ENCODE measurements at places on chromosomes 3 and 15.
A peak's percentile ranks its signal among the peaks of the same experiment; 100 is the strongest.

- no peak for DNase-seq
Measured at GRCh38 chr15:81954158-81954783, 91.5 kb downstream of the MEX3B start.

- no peak for DNase-seq
Measured at GRCh38 chr3:81932681-81933080, 171.2 kb upstream of the GBE1 start.

GRCh38 chr15:69941706-69942495 is 155.8 kb downstream of the TLE3 start:
- no peak for DNase-seq

DNA sequence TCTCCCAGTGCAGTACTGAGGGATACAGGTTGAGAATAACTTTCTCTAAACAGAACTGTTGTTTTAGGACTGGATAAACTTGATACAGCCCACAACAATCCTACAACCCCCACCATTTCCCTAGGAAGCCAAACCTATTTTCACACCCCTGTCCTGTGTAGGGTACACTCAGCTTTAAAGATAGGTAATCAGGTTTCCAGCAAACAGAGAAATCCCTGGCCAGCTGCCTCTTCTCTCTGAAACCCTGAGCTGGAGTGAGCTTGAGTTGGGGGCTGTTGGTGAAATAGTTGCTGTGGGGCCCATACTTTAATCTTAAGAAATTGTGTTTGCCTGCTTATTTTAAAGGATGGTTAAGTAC is 22.1 kb downstream of the ARHGAP31 start:
- no peak for DNase-seq

GRCh38 chr3:9135526-9135925 is 113.9 kb downstream of the SRGAP3 start:
- no peak for DNase-seq

GRCh38 chr15:32053719-32054118 is 23.4 kb downstream of the CHRNA7 start:
- no peak for DNase-seq

GRCh38 chr3:37140899-37141541 is 33.4 kb downstream of the LRRFIP2 start:
- no peak for DNase-seq

- no peak for DNase-seq
Measured at GRCh38 chr3:184022323-184022722, 4.6 kb upstream of the ABCC5 start.

DNA sequence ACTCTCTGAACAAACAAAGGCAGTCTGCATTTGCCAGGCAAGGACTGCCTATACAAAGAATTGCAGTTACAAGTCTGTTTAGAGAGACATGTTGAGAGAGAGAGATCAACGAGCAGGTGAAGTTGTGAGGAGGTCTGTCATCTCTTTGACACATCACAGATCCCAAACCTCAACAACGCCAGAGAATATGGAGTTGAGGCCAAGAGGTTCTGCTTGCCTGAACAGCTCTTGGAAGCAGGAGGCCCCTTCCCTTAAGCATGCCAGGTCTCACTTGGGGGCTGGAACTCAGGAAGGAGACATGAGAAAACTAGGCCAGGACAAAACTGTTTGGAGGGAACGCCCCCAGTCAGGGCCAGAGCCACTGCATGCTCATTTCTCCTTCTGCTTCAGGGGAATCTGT is 22.3 kb upstream of the MUSTN1 start:
- no peak for DNase-seq

GRCh38 chr3:38579551-38580449 is 69.7 kb downstream of the SCN5A start:
- no peak for DNase-seq

DNA sequence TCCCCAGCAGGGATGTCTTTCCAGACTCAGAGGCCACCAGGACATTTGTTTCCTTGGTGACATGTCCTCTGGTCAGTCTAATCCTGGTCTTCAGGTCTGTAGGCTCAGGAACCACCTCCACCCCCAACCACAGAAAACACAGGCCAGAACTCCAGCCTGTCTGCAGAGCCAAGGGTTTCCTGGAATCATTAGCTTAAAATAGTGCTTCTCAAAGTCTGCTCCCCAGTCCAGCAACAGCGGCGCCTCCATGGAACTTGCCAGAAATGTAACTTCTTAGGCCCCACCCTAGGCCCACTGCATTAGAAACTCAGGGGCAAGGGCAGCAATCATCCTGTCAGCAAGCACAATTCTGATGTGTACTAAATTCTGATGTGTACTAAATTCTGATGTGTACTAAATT is 20.0 kb downstream of the SLC28A1 start:
- no peak for DNase-seq

DNA sequence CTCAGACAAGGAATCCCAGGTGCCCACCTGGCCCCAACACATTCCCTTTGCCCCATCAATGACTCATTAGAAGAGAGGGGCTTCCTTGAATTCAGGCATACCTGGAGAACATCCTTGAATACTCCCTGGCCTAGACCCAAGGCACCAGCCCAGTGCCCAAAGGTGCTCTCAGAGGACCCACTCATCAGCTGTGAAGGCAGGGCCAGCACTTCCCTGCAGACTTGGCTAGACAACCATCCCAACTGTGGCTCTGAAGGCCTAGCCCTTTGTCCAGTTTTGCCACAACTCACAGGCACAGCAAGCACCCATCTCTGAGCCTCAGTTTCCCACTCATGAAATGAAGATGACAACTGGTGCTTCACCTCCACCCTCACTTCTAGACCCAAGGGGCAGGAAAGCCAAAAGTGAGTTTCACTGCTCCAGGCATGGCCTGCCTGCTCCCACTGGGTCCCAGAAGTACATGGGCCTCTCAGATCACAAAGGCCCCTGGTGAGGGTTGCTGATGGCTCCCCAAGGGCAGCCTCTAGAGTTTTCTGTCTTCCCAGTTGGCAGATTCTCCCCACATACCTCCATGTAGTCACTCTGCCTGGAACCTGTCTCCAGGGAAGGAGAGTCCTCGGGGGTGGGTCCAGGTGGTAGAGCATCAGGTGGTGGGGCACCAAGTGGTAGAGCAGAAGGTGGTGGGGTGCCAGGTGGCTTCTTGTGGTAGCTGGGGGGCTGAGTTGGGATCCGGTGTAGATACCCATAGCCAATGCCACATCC is 7.5 kb downstream of the GORASP1 start:
- no peak for DNase-seq

DNA sequence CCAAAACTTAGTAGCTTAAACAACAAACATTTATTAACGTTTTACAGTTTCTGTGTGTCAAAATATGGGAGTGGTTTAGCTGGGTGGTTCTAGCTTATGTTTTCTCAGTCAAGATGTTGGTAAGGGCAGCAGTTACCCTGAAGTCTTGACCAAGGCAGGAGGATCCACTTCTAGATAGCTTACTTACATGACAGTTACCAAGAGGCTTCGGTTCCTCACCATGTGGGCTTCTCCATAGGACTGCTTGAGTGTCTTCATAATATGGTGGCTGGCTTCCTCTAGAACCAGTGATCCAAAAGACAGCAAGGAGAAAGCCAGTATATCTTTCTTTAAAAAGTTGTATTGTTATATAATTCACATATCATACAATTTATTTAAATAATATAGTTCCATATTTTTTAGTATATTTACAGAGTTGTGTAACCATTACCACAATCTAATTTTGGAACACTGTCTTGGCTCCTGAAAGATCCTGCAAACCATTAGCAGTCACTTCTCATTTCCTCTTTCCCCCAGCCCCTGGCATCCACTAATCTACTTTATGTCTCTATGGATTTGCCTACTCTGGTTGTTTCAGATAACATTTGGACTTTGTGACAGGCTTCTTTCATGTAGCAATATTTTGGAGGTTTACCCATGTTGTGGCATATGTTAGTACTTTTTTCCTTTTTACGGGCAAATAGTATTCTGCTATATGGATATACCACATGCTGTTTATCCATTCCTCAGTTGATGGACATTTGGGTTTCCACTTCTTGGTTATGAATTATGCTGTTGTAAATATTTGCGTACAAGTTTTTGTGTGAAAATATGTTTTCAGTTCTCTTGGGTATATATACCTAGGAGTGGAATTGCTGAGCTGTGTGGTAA is 33.3 kb downstream of the MAPK6 start:
- no peak for DNase-seq

- DNase-seq, result no peak
Measured at GRCh38 chr3:37642670-37643598, 218.7 kb upstream of the CTDSPL start.

GRCh38 chr15:50563756-50564155 is 17.3 kb upstream of the USP50 start:
- no peak for DNase-seq

- DNase-seq, result no peak
Measured at GRCh38 chr3:150222691-150223489, 185.2 kb upstream of the TSC22D2 start.

GRCh38 chr3:100040451-100041225 is 73.7 kb downstream of the FILIP1L start:
- DNase-seq, result peak; percentile 22

DNA sequence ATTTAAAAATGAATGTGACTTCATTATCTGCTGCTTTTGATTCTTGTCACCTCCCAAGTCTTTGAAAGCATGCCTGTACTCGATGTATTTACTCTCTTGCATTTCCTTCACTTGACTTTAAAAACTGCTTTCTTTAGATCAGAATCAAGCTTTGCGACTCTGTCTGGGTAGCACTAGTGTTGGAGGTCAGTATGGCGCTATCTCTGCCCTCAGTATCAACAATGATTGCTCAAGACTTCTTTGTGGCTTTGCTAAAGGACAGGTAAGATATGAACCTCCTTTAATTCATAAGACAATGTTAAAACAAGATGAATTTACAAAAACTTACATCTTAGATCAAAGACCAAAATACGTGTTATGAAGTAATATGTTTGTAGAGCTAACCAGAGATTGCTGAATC is 37.0 kb downstream of the VPS8 start:
- no peak for DNase-seq

DNA sequence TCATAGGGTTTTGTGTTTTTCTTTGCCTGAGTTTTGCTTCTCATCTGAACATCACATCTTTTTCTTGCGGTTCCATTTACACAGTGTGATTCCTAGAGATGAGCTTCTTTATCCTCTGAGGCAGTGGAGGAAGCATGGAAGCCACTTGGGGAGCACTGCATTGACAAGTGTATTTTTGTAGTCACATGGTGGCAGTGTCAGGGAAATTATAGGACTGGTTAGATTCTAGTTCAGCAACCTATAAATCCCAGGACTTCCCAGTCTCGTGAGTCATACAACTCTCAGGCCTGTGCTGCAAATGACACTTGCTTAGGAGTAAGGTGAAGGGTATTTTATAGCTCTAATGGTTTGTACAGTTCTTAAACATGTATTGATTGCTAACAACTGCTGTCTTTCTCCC is 58.4 kb downstream of the RBM6 start:
- DNase-seq, result no peak

DNA sequence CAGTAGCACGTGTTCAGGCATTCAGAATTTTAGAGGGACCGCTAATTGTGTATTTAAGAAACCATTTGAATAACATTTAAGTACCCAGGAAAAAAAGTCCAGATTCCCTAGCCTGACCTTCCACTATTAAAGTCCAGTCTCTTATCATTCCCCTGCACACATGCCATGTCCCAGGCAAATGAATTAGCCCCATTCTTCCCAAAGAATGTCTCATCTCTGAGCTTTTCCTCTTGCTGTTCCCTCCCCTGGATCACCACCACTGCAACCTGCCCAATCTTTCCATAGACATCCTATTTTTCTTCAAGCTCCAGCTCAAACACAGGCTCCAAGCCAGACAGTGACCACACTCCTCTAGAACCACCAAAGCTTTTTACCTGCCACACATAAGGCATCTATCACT is 25.9 kb downstream of the PLD1 start:
- no peak for DNase-seq

GRCh38 chr3:149258298-149258697 is 36.7 kb upstream of the CP start:
- no peak for DNase-seq

GRCh38 chr15:69749274-69749673 is 296.7 kb downstream of the RPLP1 start:
- DNase-seq, result no peak

DNA sequence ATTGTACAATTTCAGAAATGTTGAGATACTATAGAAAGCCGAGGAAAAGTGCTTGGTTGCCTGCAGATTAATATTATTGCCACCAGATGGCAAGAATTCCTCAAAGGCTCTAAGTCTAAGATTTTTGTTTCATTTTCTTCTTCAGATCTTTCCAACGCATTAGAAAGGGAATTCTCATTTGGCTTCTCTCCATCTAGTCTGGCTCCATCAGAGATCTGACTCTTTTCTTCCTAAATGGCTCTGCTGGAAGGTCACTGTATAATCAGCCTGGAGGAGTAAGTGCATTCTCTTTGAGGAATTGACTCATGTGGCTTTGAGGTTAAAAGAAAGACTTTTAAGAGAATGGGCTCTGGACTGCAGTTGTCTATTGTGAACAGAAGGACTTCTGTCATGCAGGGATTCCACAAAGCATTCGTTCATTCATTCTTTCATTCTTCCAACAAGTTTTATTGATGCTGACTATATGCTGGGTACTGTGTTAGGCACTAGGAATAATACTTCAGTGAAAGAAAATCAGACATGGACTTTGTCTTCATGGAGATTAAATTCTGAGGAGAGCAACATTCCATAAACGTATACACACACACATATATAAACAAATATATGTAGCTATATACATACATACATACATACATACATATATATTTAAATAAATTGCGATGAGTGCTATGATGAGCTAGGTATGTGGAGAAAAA is 55.3 kb downstream of the SLC28A2 start:
- DNase-seq, result no peak

- no peak for DNase-seq
Measured at GRCh38 chr3:197942956-197943556, 6.9 kb upstream of the RPL35A start.

DNA sequence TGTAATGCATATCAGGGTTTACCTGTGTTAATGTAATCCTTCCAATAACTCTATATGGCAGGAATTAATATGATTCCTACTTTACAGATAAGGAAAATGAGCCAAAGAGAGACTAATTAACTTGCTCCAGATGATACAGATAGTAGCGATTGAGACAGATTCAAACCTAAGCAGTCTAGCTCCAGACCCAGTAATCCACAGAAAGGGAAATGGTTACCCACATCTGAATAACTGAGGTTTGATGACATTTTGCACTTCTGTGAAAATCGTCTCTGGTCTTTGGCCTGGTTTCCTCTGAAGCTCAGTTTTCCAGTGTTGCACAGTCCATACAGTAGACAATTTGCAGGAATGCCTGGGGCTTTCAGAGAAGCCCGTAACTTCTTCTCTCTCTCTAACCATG is 177.1 kb upstream of the UMPS start:
- DNase-seq, result no peak

DNA sequence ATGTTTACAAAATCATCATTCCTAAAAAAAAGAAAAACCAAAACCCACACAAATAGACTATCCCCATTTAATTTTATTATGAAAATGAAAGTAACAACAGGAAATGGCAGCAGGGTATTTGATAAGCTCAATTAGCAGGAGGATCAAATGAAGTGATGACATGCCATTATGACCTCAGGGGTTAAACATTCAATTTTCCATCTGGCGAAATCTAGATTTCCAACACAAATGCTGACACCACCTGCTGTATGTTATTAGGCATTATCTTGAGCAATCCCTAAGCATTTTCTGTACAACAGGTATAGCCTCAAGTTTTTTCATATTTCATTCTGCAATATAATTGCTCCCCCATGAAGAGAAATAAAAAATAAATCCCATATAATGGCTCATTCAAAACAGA is 57.1 kb downstream of the SHQ1 start:
- DNase-seq, result no peak

GRCh38 chr3:45319231-45319995 is 69.0 kb upstream of the LARS2 start:
- no peak for DNase-seq

GRCh38 chr15:29670998-29671981 is 151.0 kb downstream of the TJP1 start:
- DNase-seq, result peak; percentile 92

GRCh38 chr3:44960387-44961026 is 15.5 kb downstream of the ZDHHC3 start:
- DNase-seq, result no peak

Data from body of pancreas (tissue), 4 donors.